Uterine smooth muscle cell (primary cell): ENCODE measurements at places on chromosomes 1 and 21. TPM values are rescaled to one million over a fixed set of nuclear protein-coding genes. Genes with fewer than 3 reads are reported as not detected.

The HYI gene
- total RNA-seq, result 33.6 and 46.8 TPM in 2 replicates

The C4BPA gene
- not detected in 2 replicates for total RNA-seq

The OR2L5 gene
- total RNA-seq, result under 0.01 and 0.12 TPM in 2 replicates

The GRHL3 gene
- not detected in 2 replicates for total RNA-seq

The KRTAP23-1 gene
- not detected in 2 replicates for total RNA-seq

The C1QB gene
- not detected in 2 replicates for total RNA-seq

The CELA3B gene
- not detected in 2 replicates for total RNA-seq

The LUZP1 gene
- 17.0 and 19.5 TPM in 2 replicates for total RNA-seq

The SNX7 gene
- total RNA-seq, result 35.2 and 48.1 TPM in 2 replicates

The COP1 gene
- total RNA-seq, result 58.5 and 61.1 TPM in 2 replicates

The UBAP2L gene
- total RNA-seq, result 60.0 and 87.3 TPM in 2 replicates

The MAPKAPK2 gene
- total RNA-seq, result 30.2 and 30.4 TPM in 2 replicates

The MSH4 gene
- total RNA-seq, result 0.11 and 0.25 TPM in 2 replicates

The FCGR2B gene
- not detected in 2 replicates for total RNA-seq

The BACE2 gene
- 25.2 and 41.2 TPM in 2 replicates for total RNA-seq

The KRTAP6-2 gene
- total RNA-seq, result not detected in 2 replicates

The VSIG8 gene
- 0.12 TPM in 1 of 2 replicates, not detected in the other for total RNA-seq

The C1orf116 gene
- under 0.01 TPM in 2 replicates for total RNA-seq

The OSCP1 gene
- 7.7 and 15.5 TPM in 2 replicates for total RNA-seq

The SELENBP1 gene
- total RNA-seq, result 22.2 and 25.0 TPM in 2 replicates

The AHCTF1 gene
- total RNA-seq, result 32.5 and 41.6 TPM in 2 replicates

The NBPF10 gene
- 3.4 and 5.4 TPM in 2 replicates for total RNA-seq

The LCE3E gene
- total RNA-seq, result not detected in 2 replicates

The RAD54L gene
- total RNA-seq, result 3.6 and 11.1 TPM in 2 replicates

The NEXN gene
- total RNA-seq, result 13.5 and 16.0 TPM in 2 replicates

The IFI44 gene
- 4.9 and 6.1 TPM in 2 replicates for total RNA-seq

The TPTE gene
- total RNA-seq, result not detected in 2 replicates

The EMC1 gene
- 77.9 and 89.5 TPM in 2 replicates for total RNA-seq

The ZNF648 gene
- total RNA-seq, result not detected in 2 replicates

The STMN1 gene
- total RNA-seq, result 72.4 and 192 TPM in 2 replicates

The FAM72C gene
- total RNA-seq, result 0.25 and 2.0 TPM in 2 replicates

The PRELP gene
- 0.33 and 1.9 TPM in 2 replicates for total RNA-seq

The LSS gene
- total RNA-seq, result 236 and 251 TPM in 2 replicates

The S100B gene
- total RNA-seq, result not detected in 2 replicates

The CFHR1 gene
- 0.11 and 0.25 TPM in 2 replicates for total RNA-seq

The LCK gene
- total RNA-seq, result not detected in 2 replicates

The GBP6 gene
- 0.11 TPM in 1 of 2 replicates, not detected in the other for total RNA-seq

The NPPA gene
- not detected in 2 replicates for total RNA-seq

The ZFP69B gene
- total RNA-seq, result 2.2 and 5.3 TPM in 2 replicates

The LIN28A gene
- total RNA-seq, result not detected in 2 replicates

The RXFP4 gene
- total RNA-seq, result 0.11 and 0.12 TPM in 2 replicates

The IFNAR1 gene
- 13.5 and 17.7 TPM in 2 replicates for total RNA-seq

The TCHH gene
- total RNA-seq, result under 0.01 TPM in 1 of 2 replicates, not detected in the other

The UTS2 gene
- 0.12 TPM in 1 of 2 replicates, not detected in the other for total RNA-seq

The KRTAP19-1 gene
- total RNA-seq, result not detected in 2 replicates

The SPOCD1 gene
- total RNA-seq, result 71.4 and 85.6 TPM in 2 replicates

The FRRS1 gene
- 40.3 and 54.1 TPM in 2 replicates for total RNA-seq

The SLC41A1 gene
- 12.5 and 25.6 TPM in 2 replicates for total RNA-seq
